ENCODE measurements at places on chromosomes 6 and 20.
A peak's percentile ranks its signal among the peaks of the same experiment; 100 is the strongest.

DNA sequence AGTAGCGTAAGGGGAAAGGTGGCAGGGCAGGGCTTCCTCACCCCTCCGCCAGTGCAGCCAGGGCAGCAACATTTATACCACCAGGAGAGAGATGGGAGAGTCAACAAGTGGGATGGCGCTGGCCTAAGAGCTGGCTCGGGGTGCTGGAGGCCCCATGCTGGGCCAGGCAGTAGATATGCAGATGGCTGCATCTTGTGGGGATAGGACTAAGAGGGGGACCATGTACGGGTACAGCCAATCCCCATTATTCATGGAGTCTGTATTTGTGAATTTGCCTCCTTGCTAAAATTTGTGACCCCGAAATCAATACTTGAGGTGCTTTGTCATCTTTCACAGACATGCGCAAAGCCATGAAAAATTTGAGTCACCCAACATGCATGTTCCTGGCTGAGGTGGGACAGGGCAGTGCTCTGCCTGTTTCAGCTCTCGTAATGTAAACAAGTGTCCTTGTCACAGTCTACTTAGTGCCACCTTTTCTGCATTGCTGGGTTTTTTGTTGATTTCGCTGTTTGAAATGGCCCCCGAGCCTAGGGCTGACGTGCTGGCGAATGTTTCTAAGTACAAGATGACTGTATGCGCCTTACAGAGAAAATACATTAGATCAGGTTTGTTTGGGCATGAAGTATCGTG lies 27.5 kb upstream of the TAF8 start:
- DNase-seq = peak; percentile 4

DNA sequence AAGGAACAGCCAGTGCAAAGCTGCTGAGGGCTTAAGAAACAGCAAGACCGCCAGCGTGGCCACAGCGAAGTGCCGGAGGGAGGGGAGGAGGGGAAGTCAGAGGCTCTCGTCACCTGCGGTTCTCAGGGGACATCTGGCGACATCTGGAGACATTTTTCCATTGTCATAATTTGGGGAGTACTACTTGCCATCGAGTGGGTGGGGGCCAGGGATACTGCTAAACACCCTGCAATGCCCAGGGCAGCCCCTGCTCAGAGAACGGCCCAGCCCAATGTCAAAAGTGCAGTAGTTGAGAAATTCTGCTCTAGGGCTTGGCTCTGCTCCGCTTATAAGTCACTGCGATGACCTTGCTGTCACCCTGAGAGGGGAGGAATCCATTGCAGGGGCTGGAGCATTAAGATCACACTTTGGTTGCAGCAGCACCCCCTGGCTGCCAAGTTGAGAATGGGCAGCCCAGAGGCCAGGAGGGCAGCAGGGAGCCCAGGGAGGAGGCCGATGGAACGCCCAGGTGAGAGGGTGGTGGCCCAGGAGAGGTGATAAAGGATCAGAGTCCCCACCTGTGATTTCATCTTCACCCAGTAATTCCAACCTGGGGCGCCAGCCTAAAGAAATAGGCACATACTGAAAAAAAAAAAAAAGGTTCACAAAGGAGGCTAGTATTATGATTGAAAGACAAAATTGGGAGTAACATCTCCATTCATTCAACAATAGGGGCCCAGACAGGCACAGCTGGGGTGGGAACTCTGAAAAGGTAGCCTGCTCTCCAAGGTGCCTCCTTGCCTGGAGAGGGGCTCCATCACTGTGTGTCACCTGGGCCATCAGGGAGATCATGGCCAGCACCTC lies 218.2 kb downstream of the BMP7 start:
- no peak for DNase-seq

DNA sequence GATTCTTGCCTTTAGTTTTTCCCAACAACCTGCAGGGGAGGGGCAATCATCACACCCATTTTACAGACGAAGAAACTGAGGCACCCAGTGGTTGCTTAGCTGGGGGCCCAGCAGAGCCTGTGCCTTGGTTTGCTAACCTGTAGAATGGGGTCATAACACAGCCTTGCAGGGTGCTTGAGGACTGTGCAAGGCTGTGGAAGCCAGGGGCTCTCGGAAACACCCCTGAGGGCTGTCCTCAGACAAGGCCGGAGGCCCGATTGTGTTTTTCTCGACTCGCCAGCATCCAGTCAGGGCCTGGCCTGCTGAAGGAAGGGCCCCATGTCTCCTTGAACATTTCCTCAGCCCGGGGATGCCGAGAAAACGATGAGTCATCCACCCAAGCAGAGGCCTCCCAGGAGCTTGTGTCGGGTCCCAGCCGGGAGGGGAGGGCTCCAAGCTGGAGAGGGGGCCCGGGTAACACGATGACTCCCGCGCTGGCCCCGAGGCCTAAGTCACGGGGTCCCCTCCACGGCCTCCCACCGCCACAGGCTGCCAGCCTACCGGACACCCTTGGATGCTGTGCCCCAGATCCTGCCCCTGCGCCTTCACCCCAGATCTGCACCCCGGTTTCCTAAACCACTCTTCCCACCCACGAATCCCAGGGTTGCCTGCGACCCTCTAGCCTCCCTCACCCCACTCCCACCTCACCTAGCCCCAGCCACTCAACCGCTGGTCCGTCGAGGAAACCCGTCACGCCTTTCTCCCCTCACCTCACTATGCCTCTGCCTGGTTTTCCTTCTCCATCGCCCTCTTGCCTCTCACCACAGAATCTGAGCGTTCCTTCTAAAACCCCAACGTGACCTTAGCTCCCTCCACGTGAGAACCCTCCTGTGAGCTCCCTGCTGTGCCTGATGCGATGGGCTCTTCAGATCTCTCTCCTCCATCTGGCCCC lies 10.6 kb downstream of the NOL4L start:
- DNase-seq = peak; percentile 46

DNA sequence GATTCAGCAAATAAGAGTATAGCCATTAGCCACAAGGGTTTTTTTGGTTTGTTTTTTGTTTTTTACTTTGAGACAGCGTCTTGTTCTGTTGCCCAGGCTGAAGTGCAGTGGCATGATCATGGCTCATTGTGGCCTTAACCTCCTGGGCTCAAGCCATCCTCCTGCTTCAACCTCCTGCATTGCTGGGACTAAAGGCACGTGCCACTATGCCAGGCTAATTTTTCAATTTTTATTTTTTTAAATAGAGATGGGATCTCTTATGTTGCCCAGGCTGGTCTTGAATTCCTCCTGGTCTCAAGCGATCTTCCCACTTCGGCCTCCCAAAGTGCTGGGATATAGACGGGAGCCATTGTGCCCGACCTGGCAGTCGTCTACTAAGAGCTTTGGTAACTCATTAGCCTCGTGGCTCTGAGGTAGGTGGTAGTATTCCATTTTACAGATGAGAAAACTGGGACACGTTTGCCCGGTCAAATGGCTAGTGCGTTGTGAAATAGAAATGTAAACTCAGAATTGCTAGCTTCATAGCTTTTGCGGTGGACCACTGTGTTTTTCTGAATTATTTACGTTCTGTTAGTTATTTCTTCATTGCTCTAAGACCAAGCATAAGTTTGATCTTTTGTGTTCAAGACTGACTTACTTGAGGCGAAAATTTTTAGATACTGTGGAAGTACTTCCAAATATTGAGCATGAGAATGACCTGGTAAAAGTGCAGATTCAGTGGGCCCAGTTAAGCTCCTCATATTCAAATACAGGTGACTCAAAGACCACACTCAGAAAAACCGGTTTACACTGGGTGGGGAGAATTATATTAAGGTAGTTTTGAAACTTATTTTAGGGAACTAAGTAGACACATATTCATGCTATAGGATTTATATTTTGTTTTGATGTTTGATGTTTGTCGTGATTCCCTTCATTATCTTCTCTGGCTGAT lies 2.1 kb downstream of the PANK2 start:
- peak; percentile 20 for DNase-seq

DNA sequence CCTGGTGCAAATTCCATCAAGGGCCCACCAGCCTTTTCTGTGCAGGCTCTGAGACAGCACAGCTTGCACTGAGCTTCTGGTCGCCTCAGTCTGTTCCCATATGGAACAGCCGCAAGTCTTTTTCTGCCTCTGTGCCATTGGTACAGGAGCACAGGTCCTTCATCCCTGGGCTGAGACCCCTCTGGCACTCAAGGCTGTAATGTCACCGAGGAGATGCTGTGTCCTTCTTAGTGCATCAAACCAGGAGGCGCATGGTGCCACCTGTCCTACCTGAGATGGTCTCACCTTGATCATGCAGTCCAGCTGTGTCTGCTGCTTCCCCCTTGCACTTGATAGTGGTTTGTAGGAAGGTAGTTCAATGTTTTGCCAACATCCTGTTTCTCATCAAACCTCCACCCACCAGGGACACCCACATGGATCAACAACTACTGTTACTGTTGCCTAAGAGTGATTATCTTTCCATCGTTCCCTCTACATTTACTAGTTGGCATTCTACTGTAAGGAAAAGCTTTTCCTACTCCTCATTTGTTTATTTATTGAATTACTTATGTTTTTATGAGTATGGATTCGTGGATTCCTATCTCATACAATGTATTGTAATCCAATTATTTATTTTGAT lies 29.0 kb downstream of the FAM50B start:
- no peak for DNase-seq

- DNase-seq = no peak
Measured at GRCh38 chr6:42960243-42961019, at the start of gene GNMT. Gene GNMT, plus strand, starts transcription at chr6:42960754. Its CDS starts 14 bp downstream, at chr6:42960768.

GRCh38 chr20:62141397-62142251 lies 1.6 kb downstream of the PSMA7 start:
- DNase-seq = peak; percentile 22

- no peak for DNase-seq
Measured at GRCh38 chr6:153058909-153059308, 56.4 kb upstream of the MTRF1L start.

DNA sequence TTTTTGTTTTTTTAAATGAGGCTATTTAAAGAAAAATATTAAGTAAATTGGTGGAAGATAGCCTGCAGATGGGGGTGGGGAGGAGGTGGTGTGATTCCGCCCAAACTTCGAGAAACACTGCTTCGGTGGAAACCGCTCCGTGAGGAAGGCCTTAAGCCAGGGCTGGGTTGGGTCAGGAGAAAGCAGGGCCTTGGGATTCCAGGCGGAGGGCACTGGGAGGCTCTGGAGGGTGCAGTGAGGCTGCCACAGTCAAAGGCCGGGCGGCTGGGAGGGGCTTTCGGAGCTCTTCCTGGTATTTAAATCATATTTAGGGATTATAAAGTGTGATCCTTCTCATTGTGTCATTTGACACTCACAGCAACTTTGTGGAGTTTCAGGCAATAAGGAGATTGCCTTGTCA lies 22.2 kb upstream of the SCRT2 start:
- DNase-seq = no peak

GRCh38 chr6:16338577-16339264 lies 100.3 kb downstream of the GMPR start:
- no peak for DNase-seq

- DNase-seq = no peak
Measured at GRCh38 chr6:54094293-54094692, 16.9 kb upstream of the MLIP start.

DNA sequence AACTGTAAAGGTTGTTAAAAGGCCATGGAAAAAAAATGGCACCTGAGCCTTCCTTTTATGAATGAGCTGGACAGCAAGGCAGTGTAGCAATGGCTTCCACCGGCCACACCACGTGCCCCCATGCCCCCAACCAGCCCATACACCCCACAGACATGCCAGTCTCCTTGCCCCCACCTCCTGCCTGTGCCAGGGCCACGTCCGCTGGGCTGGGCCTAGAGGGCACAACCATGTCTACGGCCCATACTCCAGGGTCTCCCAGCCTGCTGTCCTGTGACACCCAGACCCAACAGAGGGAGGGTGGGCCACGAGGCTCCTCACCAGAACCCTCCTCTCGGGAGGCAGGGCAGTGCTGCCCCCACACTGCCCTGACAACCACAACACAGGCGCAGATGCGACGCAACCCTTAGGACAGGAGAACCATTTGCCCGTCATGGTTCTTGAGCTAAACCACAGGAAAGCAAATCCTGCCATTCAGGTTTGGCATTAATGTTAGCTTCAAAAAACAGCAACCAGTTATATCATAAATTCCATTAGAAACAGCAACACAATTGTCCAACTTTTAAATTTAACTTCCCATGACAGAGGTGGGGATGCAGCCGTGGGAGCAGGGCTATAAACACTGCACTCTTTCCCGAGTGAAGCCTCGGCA lies 50.7 kb downstream of the TAF4 start:
- no peak for DNase-seq

GRCh38 chr20:1820138-1821079 lies 74.8 kb upstream of the SIRPA start:
- DNase-seq = no peak

- DNase-seq = no peak
Measured at GRCh38 chr20:437787-438486, 24.4 kb downstream of the TBC1D20 start.

GRCh38 chr6:145569140-145569539 lies 166.2 kb downstream of the EPM2A start:
- no peak for DNase-seq

DNA sequence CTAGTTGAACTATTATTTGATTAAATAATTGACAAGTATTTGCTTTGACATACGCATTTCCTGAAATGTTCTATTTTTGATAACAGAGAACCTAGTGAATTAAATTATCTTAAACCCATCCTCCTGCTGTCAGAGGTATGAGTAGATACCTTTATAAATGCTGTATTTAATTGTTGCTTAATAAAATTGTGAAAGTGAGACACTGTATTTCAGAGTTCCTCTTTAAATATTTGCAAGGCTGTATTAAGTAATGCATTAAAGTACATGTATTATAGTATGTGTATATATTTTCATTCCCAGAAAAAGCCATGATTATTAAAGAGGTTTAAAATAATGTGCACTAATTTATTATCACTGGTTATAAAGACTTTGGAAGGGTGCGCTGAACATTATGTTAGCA lies 483.8 kb downstream of the TFAP2B start:
- no peak for DNase-seq

DNA sequence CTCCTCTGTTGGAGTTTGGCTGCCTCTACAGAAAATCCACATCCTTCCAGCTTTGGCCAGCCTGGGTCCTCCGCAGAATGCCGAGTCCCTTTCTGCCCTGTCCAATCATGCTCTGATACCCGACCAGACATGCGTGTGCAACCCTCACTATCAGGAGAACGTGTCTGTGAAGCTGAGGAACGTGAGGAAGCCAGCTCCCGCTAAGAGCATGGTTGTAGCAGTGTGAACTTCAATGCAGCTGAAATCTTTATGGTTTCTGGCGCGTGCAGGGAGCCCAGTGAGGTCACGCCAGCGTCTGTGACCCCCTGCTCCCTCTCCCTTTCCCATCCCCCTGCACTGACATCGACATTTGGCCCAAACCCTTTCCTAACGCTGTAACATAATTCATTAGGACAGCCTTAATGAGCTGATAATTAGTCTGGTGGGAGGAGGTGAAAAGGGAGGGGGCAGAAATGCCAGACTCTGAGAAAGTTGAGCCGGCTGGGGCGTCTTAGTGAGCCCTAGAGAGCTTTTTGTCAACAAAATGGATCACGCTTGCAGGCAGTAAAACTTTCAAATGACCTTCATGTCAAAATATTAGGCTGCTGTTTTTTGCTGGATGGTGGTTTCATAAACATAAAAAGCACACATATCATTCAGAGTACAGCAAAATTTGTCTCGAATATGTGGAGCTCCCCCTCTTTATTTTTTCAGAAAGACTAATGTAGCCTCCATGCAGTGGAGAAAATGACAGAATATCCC lies 423.3 kb downstream of the QKI start:
- no peak for DNase-seq
